ENCODE measurements at places on chromosomes 1 and 21. TPM values are rescaled to one million over a fixed set of nuclear protein-coding genes. Genes with fewer than 3 reads are reported as not detected.

NUP210L gene
- not detected for total RNA-seq

DNA sequence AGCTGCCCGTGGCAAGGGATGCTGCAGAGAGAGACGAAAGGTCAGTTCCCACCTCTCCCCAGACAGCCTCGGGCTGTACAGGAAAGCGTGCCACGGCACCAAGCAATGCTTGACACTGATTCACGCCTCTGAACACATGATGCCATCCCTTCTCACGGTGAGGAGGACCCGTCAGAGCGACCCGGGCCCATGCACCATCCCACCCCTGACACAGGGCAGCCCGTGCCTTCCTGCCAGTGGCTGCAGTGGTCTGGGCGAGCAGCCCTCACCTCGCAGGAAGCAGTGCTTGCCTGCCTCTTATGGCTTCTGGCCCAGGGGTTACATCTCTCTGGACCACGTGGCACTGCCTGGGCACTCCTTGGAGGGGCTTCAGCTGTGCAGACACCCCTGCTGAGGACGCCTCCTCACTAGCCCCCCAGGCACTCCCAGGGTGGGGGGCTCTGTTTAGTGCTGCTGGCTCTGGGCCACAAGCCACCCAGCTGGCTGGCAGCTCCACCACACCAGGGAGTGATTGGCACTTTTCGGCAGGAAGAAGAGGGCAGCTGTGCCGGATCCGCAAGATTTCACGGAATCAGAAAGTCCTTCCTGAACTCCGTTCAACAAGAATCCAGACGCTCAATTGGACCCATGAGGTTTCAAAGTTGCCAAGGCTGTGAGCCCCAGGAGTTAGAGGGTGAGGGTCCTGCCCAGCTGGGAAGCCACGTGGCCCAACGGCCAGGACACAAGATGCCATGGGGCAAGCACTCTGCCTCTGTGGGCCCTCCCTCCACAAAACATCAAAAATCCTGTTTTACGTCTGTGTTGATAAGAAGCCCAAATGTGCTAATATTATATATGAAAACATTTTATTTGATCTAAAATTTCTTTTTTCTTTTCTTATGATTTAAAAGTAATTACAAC is 34.8 kb upstream of the SLC19A1 start:
- DNase-seq, result no peak

C4BPA gene
- not detected for total RNA-seq

- DNase-seq, result no peak
These were observed 22.9 kb downstream of the HTR1D start for GRCh38 chr1:23194119-23194984.

FAM110D gene
- total RNA-seq, result 0.23 TPM

AGO4 gene
- total RNA-seq, result 18.1 TPM

FCRL6 gene
- not detected for total RNA-seq

DNA sequence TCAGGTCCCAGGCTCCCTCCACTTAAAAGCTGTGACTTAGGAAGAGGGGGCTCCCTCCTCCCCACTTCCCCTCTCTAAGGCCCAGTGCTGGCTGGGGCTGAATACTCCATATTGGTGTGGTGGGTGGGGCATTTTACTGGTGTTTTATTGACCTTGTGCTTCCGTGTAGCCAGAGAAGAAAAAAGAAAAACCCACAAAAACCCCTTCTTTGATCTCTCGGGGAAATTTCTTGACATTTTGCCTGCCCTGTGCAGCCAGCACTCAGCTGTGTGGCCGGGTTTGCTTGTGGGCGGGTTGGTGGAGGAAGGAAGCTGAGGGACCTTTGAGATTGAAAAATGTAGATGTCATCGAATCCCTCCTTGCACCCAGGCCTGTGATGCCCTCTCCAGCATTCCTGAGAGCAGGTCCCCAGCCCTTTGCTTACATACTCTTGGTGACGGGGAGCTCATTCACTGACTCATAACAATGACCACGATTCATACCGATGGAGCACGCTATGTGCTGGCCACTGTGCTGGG is 24.8 kb downstream of the TNFRSF8 start:
- no peak for DNase-seq

GRCh38 chr1:9397997-9398526 is 105.4 kb downstream of the SPSB1 start:
- DNase-seq, result no peak

DNA sequence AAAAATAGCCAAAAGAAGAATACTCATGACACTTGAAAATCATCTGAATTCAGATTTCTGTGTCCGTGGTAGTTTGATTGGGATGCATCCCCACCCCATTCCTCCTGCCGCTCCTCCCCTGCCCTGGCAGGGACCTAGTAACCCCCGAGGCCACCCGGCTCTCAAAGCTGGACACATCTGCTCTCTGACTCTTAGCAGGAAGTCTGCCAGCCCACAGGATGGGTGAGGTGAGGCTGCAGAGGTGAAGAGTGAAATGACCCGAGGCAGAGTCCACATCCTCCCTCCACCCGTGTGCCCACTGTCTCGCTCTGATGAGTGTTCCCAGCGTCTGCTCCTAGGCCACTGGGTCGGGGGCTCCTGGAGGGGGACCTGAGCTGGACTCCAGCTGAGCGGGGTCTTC is 308.5 kb upstream of the VAMP3 start:
- no peak for DNase-seq

VASH2 gene
- 3.4 TPM for total RNA-seq

Measured in esophagus squamous epithelium (tissue), 5 donors.